ENCODE measurements at places on chromosomes 7 and 10.

GRCh38 chr7:99003419-99003818 lies 125.1 kb downstream of the TRRAP start:
- no peak for DNase-seq
- H3K36me3 ChIP-seq: peaks cover 13% of the 10 kb centered on the region
- no peak overlapping the region for H3K4me3 ChIP-seq
- H3K27me3 ChIP-seq: no peaks in the 10 kb centered on the region
- H3K4me1 ChIP-seq: no peaks in the 10 kb centered on the region

GRCh38 chr7:127876393-127876792 lies 154.8 kb downstream of the LRRC4 start:
- no peak for DNase-seq
- no peak overlapping the region for H3K27ac ChIP-seq
- no peaks in the 10 kb centered on the region for H3K4me1 ChIP-seq
- no peaks in the 10 kb centered on the region for H3K27me3 ChIP-seq

DNA sequence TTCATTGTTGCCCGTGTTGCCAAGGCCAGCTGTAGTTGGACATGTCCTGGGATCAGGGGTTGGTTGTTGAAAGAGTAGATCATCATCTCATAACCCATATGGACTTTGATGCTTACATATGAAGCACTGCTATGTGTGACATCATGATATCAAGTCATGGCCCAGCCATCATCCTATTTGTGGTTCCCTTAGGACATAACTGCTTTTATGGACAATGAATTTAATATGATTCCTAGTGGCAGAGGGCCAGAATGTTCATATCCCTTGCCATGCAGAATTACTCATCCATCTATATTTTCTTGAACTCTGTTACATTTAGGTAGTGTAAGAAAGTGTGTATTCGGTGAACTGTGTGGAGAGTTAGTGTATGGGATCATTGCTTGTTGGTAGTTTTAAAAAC lies 343.9 kb upstream of the LRGUK start:
- no peak overlapping the region for H3K4me3 ChIP-seq
- no peaks in the 10 kb centered on the region for H3K27me3 ChIP-seq
- H3K4me1 ChIP-seq: no peaks in the 10 kb centered on the region
- H3K36me3 ChIP-seq: no peaks in the 10 kb centered on the region
- no peak for DNase-seq

- no peaks in the 10 kb centered on the region for H3K36me3 ChIP-seq
- H3K4me1 ChIP-seq: no peaks in the 10 kb centered on the region
- H3K27me3 ChIP-seq: no peaks in the 10 kb centered on the region
- no peak overlapping the region for H3K27ac ChIP-seq
Measured at GRCh38 chr10:109727436-109727835, 195.9 kb downstream of the XPNPEP1 start.

GRCh38 chr10:128178302-128178958 lies 52.2 kb upstream of the MKI67 start:
- H3K27ac ChIP-seq: no peak overlapping the region
- no peaks in the 10 kb centered on the region for H3K27me3 ChIP-seq

- H3K4me1 ChIP-seq: no peaks in the 10 kb centered on the region
- H3K4me3 ChIP-seq: no peak overlapping the region
- no peaks in the 10 kb centered on the region for H3K27me3 ChIP-seq
- no peak for DNase-seq
Measured at GRCh38 chr7:87128861-87129267, 23.4 kb upstream of the DMTF1 start.

DNA sequence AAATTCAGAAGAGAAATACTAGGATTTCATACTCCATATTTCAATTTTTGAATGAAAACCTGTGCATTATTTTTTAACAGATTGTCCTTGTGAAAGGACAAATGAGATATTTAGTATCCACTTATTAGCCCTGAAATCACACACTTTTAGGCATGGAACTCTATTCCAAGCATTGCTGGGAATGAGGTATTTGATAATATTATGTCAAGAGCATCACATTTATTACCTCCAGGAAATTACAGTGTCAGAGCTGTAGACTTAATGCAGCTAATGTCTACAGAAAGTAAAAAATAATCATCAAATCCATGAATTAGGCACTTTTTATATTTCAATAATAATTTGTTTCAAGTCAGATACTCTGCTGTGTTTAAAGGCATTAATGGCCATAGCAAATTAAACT lies 753.8 kb downstream of the REEP3 start:
- no peaks in the 10 kb centered on the region for H3K4me1 ChIP-seq
- no peaks in the 10 kb centered on the region for H3K36me3 ChIP-seq
- no peak overlapping the region for H3K27ac ChIP-seq

GRCh38 chr10:77358656-77359055 lies 279.0 kb downstream of the KCNMA1 start:
- no peaks in the 10 kb centered on the region for H3K4me1 ChIP-seq
- H3K27me3 ChIP-seq: no peaks in the 10 kb centered on the region
- H3K4me3 ChIP-seq: no peak overlapping the region
- no peak for DNase-seq

DNA sequence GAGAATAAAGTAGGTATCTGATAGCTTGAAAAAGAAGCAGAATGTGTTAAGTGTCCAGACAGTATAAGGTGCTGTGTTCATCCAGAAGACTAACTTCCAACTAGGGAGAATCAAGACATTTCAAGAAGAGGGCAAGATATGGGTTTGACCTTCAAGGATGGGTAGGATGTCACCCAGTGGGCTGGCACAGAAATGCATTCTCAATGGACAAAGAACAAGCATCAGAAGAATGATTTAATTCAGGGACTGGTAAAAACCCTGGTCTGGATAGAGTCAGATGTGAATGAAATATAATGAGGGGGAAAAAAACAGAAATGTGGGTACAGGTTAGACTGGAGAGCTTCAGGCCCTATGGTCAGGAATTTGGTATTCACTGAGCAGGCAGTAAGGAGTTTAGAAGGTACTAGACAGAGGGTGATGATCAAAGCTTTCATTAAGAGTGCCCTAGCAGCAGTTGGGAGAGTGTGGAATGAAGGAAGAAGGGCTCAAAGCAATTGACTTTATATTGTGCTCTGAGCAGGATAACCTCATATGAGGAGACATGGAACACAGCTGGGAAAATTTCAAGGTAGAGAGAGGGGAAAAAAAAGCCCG lies 180.7 kb upstream of the ANK3 start:
- no peaks in the 10 kb centered on the region for H3K36me3 ChIP-seq
- no peaks in the 10 kb centered on the region for H3K27me3 ChIP-seq
- no peak overlapping the region for H3K4me3 ChIP-seq
- no peaks in the 10 kb centered on the region for H3K4me1 ChIP-seq
- DNase-seq: no peak

GRCh38 chr7:7702826-7703225 lies 15.6 kb downstream of the RPA3 start:
- H3K4me1 ChIP-seq: no peaks in the 10 kb centered on the region
- no peaks in the 10 kb centered on the region for H3K36me3 ChIP-seq
- H3K27ac ChIP-seq: no peak overlapping the region
- DNase-seq: no peak
- no peak overlapping the region for H3K4me3 ChIP-seq
- no peaks in the 10 kb centered on the region for H3K27me3 ChIP-seq

DNA sequence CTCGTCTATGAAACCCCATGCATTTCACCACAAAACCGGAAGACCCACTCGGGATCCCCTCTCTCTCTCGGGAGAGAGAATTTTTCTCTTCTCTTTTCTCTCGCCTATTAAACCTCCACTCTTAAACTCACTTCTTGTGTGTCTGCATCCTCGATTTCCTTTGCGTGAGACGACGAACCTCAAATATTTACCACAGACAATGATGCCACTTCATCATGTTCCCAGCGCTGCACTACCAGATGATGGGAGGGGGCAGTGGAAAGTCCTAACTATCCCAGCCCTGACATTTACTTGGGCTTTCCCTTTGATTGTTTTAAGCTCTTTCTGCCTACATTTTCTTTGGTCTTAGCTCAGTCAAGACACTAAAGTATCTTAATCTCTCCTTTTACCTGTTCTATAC lies 906.7 kb downstream of the GRID1 start:
- H3K36me3 ChIP-seq: no peaks in the 10 kb centered on the region
- H3K27me3 ChIP-seq: no peaks in the 10 kb centered on the region
- no peak for DNase-seq

DNA sequence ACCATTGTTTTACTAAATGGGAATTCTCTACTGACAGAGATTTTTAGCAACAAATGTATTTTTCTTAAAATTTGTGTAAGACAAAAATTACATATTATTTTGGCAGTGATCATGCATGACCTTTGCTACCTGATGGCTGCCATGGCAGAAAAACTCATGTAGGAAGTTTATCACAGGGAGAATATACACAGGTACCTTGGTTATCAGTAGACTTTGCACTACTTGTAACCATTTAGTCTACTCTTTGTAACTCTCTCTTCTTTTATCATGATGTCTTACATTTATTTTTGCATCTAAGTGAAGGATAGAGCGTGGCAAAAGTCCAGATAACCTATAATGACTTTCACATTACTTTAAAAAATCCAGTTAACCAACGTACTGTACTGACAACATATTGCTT lies 34.1 kb downstream of the REEP3 start:
- H3K36me3 ChIP-seq: no peaks in the 10 kb centered on the region
- no peaks in the 10 kb centered on the region for H3K27me3 ChIP-seq
- no peaks in the 10 kb centered on the region for H3K4me1 ChIP-seq
- no peak overlapping the region for H3K4me3 ChIP-seq
- no peak overlapping the region for H3K27ac ChIP-seq

- H3K36me3 ChIP-seq: no peaks in the 10 kb centered on the region
- no peak overlapping the region for H3K4me3 ChIP-seq
- H3K4me1 ChIP-seq: peaks cover 35% of the 10 kb centered on the region
- H3K27me3 ChIP-seq: no peaks in the 10 kb centered on the region
- no peak overlapping the region for H3K27ac ChIP-seq
Measured at GRCh38 chr10:113104047-113104446, 154.0 kb downstream of the TCF7L2 start.

DNA sequence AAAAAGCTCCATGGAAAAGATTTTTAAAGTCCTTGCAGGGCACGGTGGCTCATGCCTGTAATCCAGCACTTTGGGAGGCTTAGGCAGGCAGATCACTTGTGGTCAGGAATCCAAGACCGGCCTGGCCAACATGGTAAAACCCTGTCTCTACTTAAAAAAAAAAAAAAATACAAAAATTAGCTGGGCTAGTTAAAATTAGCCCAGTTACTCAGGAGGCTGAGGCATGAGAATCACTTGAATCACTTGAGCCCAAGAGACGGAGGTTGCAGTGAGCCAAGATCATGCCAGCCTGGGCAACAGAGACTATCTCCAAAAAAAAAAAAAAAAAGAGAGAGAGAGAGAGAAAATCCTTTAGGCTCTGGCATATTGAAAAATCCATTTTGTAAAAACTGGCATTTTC lies 61.9 kb downstream of the CCDC6 start:
- no peak overlapping the region for H3K4me3 ChIP-seq
- DNase-seq: no peak
- no peaks in the 10 kb centered on the region for H3K27me3 ChIP-seq
- peaks cover 1% of the 10 kb centered on the region for H3K36me3 ChIP-seq

DNA sequence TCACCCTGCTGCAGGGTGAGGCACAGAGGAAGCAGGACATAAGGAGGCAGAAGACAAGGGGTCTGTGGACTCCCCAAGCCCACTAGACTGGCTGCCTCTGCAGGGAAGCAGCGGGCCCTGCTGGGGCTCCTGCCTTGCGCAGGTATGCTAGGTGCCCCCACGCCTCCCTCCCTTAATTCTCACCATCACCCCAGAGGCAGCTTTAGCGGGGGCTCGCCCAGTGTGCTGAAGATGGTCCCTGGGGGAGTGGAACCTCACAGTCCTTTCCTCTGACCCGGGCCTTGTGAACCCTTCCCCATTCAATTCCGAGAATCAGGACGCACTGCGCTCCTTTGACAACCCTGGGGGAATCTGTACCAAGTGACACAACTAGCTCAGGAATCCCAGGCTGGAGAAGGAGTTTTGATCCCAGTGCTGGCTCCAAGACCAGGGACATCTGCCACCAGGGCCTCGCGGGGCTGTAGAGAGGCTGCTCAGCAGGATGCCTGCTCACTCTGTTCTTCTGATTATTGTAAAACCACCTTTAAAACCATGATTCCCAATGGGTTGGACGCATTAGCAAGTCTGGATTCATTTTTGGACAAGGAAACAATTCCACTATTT lies 468.4 kb downstream of the TCERG1L start:
- H3K36me3 ChIP-seq: no peaks in the 10 kb centered on the region
- no peak overlapping the region for H3K4me3 ChIP-seq
- no peak overlapping the region for H3K27ac ChIP-seq
- H3K4me1 ChIP-seq: no peaks in the 10 kb centered on the region

- H3K4me3 ChIP-seq: no peak overlapping the region
- no peak overlapping the region for H3K27ac ChIP-seq
- no peaks in the 10 kb centered on the region for H3K4me1 ChIP-seq
- no peaks in the 10 kb centered on the region for H3K36me3 ChIP-seq
Measured at GRCh38 chr7:24141874-24142509, 142.0 kb upstream of the NPY start.

- no peaks in the 10 kb centered on the region for H3K36me3 ChIP-seq
- DNase-seq: no peak
- no peak overlapping the region for H3K4me3 ChIP-seq
- H3K4me1 ChIP-seq: no peaks in the 10 kb centered on the region
- no peaks in the 10 kb centered on the region for H3K27me3 ChIP-seq
Measured at GRCh38 chr7:112596981-112597380, 116.2 kb downstream of the LSMEM1 start.

DNA sequence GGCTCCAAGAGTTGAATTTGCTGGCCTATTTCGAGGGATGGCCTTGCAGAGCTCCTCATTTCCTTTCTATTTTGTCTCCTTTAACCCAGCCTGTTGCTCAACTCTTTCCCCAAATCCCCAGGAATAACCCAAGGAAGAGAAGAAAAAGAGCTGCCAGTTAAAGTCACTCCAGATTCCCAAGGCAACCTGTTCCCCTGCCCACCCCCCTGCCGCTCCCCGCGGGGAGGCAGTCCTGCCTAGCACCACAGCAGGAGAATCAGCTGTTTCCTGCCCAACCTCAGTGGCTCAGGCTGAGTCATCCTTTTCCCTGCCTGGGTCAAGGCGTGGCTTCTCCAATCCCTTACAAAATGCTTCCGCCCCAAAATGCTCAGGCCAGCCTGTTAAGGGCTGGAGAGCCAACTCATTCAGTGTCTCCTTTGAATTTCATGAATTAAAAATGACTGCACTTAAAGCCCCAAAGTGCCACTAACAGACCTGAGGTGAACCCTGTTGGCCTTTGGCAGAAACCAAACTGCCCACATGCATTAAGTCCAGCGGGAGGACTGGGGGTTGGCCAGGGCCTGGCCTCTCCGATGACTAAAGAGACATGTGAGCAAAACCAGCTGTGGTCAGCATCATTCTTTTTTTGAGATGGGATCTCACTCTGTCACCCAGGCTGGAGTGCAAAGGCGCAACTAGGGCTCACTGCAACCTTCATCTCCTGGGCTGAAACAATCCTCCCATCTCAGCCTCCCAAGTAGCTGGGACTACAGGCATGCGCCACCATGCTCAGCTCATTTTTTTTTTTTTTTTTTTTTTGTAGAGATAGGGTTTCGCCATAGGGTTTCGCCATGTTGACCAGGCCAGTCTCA lies 83.2 kb upstream of the KIF5B start:
- no peaks in the 10 kb centered on the region for H3K27me3 ChIP-seq
- DNase-seq: no peak
- no peaks in the 10 kb centered on the region for H3K4me1 ChIP-seq
- no peak overlapping the region for H3K4me3 ChIP-seq
